ENCODE measurements at places on chromosomes 5 and 9.

DNA sequence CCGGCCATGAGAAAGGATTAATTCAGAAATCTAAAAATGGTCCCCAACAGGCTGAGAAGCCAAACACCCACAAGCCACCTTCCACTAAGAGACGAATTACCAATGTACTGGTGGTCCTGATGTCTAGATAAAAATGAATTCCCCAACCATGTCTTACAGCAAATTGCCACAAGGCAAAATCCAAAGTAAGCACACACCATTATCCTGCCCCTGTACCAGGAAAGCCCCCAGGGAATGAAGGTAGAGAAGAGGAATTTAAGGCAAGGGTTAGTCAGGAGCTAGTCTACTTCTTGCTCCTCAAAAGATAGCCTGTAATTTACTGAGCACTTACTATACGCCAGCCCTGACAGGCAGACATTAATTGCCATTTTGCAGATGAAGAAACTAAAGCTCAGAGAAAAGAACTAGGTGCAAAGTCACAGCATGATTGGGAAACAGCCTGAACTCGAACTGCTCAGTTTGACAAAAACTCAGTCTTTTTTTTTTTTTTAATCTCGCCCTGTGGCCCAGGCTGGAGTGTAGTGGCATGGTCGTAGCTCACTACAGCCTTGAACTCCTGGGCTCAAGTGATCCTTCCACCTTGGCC, 64.3 kb downstream of the RAPGEF1 start:
- DNase-seq: no peak

DNA sequence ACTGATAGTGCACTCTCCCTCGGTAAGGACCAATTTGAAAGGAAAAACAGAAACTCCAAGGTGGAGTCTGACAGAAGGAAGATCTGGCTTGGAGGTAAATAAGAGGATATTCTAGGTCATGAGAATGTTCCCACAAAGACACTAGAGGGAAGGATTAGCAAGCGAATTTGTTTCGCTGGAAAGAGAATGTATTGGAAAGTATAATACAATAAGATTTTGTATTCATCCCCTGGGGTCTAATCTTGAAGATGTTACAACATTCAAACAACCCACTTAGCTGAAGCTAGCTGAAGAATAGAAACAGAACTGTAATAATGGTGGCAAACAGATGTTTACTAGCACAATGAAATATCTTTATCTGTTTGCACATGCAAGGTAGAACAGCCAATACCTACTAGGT, 158.7 kb downstream of the GNAQ start:
- no peak for DNase-seq

GRCh38 chr9:117779760-117780159, 75.6 kb downstream of the TLR4 start:
- DNase-seq: peak; percentile 90

DNA sequence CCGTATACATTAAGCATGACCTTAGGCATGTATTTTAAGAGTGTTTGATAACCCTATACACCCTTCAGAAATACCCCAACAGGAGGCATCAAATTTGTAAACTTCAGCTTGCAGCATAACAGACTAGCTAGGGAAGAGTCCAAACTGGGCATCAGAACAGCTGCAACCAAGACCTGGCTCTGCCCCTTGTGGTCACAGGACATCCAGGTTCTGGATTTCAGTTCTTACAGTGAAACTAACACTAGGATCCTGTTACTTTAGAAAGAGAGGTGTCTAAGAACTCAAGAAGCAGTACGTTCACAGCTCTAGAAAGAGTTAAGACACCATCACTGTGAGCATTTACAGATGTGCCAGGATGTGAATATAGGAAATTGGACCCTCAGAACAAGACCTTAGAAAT, 229.8 kb downstream of the BNC2 start:
- no peak for DNase-seq

GRCh38 chr5:31463351-31463750, 68.5 kb downstream of the DROSHA start:
- DNase-seq: no peak

GRCh38 chr5:35212122-35212982, 17.9 kb downstream of the PRLR start:
- DNase-seq: no peak

- no peak for DNase-seq
Measured at GRCh38 chr5:94944160-94944559, 325.7 kb downstream of the SLF1 start.

GRCh38 chr5:148060881-148061280, 2.9 kb upstream of the SPINK5 start:
- no peak for DNase-seq

DNA sequence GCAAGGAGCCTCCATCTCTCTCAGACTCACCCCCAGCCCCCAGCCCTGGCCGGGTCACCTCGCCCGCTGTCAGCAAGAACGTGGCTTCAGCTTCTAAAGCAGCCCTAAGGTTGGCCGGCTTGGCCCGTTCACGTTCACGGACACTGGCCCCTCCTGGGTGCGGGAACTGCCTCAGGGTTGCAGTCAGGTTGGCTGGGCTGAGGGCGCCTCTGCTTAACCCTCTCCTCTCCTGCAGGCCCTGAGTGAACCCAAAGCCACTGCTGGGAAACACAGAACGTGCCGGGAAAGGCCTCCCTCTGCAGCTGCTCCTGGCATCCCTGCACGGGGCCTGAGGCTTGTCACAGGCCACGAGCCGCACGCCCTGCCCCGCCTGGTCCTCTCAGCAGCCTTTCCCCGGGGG, 40.1 kb upstream of the UBAC1 start:
- DNase-seq: no peak

DNA sequence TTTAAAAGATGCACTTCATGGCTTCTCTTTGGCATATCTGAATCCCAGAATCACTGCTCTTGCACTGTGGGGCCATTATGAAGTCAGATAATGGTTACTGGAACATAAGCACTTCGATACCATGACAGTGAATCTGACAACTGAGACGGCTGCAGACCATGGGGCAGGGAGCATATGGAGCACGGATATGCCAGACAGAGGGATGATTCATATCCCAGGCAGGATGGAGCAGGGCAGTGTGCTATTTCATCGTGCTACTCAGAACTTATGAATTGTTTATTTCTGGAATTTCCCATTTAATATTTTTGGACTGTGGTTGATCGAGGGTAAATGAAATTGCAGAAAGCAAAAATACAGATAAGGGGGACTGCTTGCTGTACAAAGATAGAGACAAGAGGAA, 145.0 kb downstream of the EGFLAM start:
- DNase-seq: peak; percentile 45

DNA sequence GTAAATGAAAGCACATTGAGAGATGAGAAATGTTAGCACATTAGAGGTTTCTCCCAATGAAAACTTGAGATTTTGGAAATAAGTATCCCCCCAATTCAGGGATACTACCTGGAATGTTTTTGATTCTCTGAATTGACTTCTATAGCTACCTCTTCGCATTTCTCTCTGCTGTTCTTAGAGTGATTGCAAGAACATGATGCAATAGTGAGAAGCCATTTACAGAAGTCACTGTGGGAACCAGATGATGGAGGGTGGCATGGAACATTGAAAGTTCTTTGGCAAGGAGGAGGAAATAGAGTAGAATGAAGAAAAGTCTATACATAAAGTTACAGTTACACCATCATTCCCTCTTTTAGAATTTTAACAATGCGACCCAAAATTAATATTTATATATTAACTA, 9.2 kb downstream of the NPR3 start:
- DNase-seq: no peak

DNA sequence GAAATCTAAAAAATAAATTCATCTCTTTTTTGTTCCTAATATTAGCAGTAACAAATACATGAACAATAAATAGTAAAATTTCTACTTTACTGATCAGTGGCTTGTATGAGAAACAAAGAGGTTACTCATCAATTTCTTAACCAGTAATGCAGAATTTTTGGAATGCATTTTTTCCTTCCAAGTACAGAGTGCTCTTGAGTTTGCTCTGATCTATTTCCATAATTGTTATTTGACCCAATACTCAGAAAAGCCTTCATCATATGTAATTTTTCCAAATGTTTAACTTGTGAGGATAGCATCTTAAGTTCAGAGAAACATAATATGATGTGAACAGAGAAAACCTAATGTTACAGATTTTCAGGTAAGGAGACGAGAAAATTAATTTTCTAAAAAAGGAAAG, 47.3 kb downstream of the FBN2 start:
- DNase-seq: no peak

DNA sequence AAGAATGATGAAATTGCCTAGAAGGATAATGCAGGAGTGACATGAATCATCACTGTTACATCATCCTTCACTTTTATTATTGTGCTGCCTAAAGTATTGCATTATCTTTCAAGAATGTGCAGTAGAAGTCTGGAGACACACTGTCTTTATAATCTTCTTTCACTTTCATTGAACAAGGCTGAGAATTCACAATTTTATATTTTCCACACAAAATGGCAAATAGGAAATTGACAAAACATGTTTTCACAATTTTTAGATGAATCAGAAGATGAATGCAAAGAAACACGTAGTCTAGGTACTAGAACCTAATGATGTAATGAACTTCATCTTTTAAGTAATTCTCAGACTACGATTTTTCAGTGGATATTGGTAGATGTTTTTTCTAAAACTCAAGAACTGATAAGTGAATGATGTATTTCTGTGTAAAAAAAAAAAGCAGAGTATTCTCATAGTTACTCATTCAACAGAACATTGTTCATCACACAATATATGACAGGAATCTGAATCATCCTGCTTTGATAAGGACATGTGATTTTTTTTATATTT, 131.5 kb upstream of the GRHPR start:
- DNase-seq: no peak

GRCh38 chr5:151571270-151572173, 19.6 kb downstream of the FAT2 start:
- DNase-seq: no peak

- DNase-seq: no peak
Measured at GRCh38 chr5:81020478-81021167, 60.5 kb downstream of the RASGRF2 start.

DNA sequence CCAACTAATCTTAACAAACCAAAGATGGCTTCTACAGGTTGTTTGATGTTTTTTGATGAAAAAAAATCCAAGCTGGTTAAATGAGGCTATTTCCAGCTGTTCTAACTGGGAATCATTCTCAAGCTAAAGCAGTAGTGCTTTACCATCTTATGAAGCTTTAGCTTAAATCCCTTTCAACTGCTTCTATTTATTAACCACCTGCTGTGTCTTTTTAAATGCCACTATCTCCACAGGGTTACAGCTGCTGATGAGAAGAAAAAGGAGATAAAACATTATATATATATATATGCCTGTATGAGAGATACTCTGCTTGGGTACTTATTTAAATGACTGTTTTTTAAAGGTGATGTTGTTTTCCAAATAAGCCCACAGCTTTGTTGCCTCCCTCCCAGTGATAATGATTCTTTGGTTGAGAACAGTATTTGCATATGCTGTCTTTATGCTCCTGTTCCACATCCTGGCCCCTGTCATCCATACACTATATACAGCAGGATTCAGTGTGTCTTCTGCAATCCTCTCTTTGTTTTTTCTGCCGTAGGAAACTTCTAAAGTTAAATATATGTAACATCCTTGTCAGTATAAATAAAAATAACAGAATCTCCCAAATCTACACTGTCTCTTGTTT, 164.0 kb downstream of the PAM start:
- peak; percentile 45 for DNase-seq

- DNase-seq: no peak
Measured at GRCh38 chr9:4068914-4069313, 231.0 kb downstream of the GLIS3 start.

- no peak for DNase-seq
Measured at GRCh38 chr9:3777137-3777536, 251.3 kb upstream of the RFX3 start.

GRCh38 chr9:27404661-27405060, 107.7 kb upstream of the EQTN start:
- DNase-seq: no peak

- no peak for DNase-seq
Measured at GRCh38 chr5:103424026-103424425, 138.6 kb downstream of the NUDT12 start.

- DNase-seq: no peak
Measured at GRCh38 chr9:6078382-6079105, 63.1 kb upstream of the RANBP6 start.

- DNase-seq: no peak
Measured at GRCh38 chr9:111945216-111945615, 48.6 kb downstream of the UGCG start.

DNA sequence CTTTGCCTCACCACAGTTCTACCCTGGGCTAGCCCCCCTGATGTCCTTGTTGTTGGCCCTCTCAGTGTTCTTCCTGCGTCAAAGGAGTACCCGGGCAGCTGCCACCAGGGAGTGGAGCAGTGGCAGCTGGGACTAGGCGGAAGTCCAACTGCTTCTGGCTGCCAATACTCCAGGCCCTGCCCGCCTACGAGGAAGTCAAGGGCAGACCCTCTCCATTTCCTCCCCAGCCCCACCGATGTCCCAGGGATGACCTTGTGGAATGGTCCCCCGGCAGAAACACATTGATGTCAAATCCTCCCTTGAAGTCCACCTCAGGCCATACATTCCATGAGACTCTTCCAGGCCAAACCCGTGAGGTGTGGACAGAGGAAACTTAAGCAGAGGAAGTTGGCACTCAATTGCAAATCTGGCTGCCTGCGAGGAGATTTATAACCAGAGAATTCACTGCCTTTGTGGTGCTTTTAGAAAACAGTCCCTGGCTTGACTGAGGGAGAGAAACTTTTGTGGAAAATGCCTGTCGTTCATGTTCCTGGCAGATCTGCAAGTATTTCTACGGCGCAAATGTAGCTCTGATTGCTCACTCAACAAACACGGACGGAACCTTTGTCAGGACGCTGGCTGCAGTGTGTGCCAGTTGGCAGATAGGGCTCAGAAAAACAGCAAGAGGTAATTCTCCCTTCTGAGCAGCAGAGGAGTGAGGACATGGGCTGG, 339.7 kb downstream of the RAB3C start:
- DNase-seq: no peak

GRCh38 chr9:95211028-95211427, 106.5 kb downstream of the FANCC start:
- no peak for DNase-seq

DNA sequence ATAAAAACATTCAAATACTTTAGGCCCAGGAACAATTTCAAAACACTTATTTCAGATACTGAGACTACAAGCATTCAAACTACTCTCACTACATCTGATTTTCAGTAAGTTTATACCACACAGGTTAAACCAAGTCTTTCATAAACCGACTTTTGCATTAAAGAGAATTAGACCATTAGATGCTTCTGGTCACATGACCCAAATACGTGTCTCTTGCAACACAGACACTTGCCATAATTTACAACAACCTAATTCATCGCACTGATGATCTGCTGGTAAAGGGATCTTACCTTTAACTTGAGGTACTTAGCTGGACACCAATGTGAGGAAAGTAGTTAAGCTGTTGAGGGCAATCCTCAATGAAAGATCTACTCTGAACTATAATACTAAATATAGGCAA, 3.2 kb downstream of the HNRNPH1 start:
- no peak for DNase-seq

- no peak for DNase-seq
Measured at GRCh38 chr5:143036146-143036927, 266.2 kb downstream of the ARHGAP26 start.

DNA sequence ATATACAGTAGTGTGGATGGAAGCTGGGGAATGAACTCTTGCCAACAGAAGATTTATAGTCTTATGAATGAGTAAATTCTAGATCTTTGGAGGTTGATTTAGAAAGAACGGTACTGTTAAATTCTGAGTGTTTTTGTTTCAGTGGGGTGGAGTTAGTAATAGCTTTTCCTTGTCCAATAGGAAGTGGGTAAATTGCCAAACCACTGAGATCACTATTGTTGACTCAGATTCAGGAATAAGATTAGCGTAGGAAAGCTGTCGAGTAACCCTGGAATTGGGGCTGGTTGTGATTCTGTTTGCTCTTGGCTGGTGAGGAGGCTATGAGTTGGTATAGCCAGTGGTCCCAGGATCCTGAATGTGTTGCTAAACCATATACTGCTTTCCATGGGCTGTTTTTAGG, 155.6 kb downstream of the ARHGAP26 start:
- DNase-seq: no peak

GRCh38 chr5:157740229-157740610, 3.3 kb upstream of the LSM11 start:
- DNase-seq: no peak
